ENCODE measurements at places on chromosomes 2 and 18. TPM values are rescaled to one million over a fixed set of nuclear protein-coding genes. Genes with fewer than 3 reads are reported as not detected.
A peak's percentile ranks its signal among the peaks of the same experiment; 100 is the strongest.

DNA sequence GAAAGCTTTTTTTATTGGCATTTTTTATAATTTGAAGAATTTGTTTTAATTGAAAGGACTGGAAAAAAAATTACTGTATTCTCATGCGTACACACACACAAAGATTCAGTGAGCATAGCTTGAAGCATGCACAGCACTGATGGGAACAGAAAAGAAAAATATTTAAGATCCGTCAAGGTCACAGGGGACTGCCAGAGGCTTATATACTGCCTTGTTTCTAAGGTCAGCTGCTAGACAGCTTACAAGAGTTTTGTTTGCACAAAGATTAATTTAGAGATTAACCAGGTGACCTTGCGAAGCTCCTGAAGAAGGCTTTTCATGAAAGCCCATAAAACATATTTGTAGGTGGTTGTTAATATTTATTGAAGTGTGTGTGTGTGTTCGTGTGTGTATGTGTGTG, 396.3 kb downstream of the TRIB2 start:
- no peak for DNase-seq

- DNase-seq: no peak
Observed at GRCh38 chr2:105721991-105722511, 22.7 kb upstream of the NCK2 start.

GRCh38 chr2:71210292-71210691, 16.6 kb downstream of the PAIP2B start:
- no peak for DNase-seq

DNA sequence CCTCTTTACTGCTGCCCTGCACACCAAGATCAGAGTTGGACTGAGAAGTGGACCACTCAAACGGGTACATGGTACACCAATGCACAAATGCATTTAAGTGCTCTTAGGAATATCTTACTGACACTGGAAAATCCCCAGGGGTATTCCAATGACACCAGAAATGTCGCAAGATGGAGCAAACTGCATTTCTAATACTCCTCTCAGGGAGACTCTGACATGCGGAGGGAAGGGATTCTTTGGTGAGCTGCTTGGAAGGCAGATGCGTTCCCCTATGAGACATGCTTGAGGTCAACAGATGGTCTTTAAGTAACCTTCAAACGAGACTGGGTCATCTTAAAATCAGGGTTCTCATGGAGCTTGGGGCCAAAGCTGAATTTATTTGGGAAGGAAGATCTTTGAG, 521.8 kb upstream of the TCF4 start:
- no peak for DNase-seq

GRCh38 chr2:119536211-119536610, 8.0 kb upstream of the CFAP221 start:
- DNase-seq: no peak

DNA sequence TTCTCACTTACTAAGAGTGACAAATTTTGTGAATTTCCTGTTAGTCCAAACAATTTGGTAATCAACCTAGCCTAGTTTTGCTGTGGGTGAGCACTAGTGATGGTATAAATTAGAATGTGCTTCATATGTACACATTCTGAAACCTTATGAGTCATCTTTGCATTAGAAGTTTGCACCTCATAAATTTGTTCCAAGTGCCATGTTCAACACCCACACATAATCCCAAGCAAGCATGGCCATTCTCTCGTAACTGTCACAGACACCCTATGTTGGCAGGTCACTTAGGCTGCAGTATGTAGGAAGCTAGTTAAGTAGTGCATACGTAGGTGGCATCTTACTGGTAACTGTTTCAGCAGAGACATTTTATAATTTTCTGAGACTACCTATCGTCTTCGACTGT, 46.9 kb downstream of the NAB1 start:
- DNase-seq: no peak

DNA sequence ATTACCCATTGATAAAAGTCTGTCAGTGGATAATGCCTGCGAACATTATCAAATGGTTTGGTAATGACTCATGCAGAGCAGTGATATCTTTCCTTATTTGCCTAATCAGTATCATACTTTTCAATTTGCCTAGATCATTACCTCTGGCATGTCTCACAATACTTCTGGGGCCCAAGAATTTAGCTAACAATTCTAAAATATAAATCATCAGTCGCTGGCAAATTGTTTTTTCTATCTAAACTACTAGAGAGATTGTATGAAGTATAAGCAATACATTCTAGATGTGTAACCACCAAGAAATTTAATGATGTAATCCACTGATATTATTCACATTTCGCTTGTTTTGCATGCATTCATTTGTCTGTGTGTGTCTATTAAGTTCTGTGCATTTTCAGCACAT, 191.2 kb upstream of the CDH19 start:
- no peak for DNase-seq

- DNase-seq: no peak
Observed at GRCh38 chr2:86238354-86238753, 39.1 kb downstream of the MRPL35 start.

DNA sequence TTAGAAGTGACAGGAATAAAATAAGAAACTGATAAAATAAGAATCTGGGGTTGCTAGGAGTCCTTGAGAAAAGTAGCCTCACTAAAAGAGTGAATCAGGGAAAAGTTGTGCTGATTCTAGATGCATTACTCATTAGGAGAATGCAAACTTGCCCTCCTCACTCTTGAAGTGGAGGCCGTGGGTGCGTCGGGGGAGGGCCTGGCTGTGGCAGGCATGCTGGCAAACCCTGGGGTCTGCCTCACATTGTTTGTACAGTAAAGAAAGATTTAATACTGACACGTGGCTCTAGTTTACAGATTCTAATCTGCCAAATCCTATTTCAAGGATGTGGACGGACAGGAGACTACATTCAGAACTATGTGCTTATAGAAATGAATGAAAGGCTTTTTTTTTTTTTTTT, 41.9 kb downstream of the TANC1 start:
- DNase-seq: no peak

DNA sequence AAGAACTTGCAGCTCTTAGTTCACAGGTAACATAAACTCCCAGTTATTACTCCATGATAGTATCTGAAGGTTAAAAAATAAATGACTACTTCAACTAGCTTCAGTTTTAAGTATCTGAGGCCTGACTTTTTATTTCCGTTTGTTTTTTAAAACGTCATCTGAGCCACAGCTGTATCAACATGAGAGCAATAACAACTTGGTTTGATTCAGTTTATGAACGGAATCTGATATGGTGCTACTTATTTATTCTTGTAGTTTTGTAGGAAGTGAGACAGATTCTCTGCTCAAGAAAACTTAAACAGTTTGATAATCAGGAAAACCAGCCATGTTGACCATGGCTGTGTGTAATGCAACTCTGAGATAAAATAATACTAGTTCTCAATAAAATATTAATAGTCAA, 34.9 kb downstream of the NAB1 start:
- no peak for DNase-seq

DNA sequence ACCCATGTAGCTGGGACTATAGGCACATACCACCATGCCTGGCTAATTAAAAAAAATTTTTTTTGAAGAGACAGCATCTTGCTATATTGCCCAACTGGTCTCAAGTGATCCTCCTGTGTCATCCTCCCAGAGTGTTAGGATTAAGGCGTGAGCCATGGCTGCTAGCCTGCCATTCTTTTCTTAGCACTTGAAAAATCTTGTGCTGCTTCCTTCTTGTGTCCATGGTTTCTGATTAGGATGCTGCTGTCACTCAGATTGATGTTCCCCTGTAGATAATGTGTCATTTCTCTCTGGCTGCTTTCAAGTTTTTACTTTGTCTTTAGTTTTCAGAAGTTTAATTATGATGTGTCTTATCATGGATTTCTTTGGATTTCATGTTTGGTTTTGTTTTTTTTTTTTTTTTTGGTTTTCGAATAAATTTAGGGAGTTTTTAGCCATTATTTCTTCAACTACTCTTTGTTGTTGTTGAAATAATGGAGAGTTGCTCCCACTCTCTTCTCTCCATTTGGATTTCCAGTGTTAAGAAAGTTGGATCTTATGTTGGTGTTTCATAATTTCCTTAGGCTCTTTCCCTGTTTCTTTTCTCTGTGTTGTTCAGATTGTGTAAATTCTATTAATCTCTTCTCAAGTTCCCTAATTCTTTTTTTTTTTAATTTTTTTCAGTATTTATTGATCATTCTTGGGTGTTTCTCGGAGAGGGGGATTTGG, 2.5 kb downstream of the ATP9B start:
- no peak for DNase-seq

DNA sequence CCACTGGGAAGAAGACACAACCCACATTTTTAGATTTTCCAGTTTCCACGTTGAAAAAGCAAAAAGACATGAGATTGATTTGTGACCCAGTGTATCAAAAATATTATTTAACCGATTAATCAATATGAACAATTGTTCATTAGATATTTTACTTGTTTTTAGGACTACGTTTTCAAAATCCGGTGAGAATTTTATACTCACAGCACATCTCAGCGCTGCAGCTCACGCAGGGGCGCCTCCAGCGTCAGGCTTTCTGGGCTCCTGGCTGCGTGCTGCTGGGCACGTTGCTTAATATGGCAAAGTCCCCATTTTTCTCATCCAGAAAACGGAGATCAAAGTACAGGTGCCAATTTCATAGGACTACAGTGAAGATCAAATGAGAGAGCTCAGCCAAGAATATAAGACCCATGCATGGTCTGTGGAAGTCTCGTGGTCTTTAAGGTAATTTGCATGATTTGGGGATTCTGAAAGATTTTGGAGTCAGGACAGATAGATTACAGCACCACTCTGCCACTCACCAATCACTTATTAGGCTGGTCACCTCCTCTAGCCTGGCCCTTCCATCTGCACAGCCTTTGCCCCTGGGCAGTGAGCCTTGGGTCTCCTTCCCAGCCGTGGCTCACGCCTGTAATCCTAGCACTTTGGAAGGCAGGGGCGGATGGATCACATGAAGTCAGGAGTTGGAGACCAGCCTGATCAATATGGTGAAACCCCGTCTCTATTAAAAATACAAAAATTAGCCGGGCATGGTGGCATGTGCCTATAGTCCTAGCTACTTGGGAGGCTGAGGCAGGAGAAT, 36.2 kb downstream of the PTPN18 start:
- no peak for DNase-seq

DNA sequence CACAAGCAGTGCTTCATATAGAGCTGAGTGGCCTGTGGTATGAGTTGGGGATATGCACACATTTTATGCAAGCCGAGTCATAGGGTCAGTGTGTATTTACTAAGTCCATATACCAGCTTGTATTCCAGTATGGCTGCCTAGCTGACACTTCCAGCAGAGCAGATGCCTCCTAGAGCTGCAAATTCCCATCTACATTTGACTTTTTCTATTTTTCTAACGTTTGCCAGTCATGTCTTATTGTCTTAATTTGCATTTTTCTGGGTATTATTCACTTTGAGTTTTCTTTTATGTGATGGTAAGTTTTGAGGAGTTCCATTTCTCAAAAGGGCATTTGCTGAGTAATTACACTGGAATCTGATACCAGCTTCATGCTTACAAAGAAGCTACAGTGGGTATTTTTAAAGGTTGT, 334.5 kb upstream of the CDH2 start:
- DNase-seq: no peak

- DNase-seq: no peak
Observed at GRCh38 chr2:24613154-24613814, 122.2 kb downstream of the NCOA1 start.

GRCh38 chr2:229674830-229675530, 39.4 kb downstream of the DNER start:
- no peak for DNase-seq

DNA sequence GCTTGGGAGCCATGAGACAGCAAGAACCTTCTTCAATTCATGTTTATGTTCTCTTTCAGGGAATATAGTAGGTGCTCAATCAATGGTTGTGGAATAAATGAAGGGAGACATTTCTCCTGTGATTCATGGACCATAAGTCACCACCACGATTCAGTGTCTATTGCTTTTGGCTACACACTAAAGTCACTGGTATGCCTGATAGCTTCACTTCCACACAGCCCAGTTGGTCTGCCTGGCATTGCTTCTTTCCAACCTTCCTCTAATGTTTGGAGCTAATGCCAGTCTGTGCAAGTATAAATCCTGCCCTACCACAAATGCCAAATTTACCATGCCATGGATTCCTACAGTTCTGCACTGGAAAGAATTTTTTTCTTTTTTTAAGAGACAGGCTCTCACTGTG, 1.3 kb upstream of the CXCR1 start:
- DNase-seq: no peak

- DNase-seq: no peak
Observed at GRCh38 chr2:51807229-51807628, 775.3 kb upstream of the NRXN1 start.

DNA sequence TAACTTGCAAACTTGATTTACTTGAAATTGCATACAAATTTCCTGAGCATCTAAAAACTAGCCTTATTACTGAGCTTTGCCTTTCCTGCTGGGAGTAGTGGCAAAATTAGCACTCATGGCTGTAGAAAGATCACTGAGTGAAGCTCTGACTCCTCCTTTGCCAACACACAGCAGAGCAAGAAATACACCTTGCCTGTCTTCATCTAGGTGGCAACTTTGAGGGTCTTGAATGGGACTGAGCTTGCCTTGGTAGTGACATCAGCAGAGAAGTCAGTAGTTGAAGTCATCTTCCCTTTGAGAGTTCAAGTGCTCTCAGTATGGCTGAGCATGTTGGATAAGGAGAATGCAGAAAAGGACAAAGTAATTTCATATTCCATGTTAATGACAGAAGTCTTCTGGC, 5.9 kb downstream of the RRM2 start:
- DNase-seq: no peak

- peak; percentile 85 for DNase-seq
Observed at GRCh38 chr2:110211938-110212858, at the start of gene MTLN. MTLN (minus strand) TSS chr2:110212547; CDS start chr2:110212525, 22 bp downstream.

DNA sequence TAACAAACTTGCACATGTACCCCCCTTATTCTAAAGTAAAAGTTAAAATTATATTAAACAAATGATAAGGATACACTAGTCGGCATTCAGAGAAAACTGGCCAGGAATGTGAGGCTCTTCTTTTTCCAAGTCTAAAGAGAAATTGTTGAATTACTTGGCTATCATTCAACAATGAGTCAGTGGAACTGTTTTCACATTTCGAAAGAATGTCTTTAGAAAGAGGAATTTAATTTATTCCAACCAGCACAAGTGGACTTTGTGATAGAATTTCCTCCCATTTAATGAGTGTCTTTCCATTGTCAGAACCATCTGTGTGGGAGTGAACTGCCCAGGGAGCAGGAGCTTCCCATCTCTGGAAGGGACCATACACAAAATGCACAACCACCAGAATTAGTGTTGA, 792.2 kb downstream of the EPHA4 start:
- DNase-seq: peak; percentile 51

DNA sequence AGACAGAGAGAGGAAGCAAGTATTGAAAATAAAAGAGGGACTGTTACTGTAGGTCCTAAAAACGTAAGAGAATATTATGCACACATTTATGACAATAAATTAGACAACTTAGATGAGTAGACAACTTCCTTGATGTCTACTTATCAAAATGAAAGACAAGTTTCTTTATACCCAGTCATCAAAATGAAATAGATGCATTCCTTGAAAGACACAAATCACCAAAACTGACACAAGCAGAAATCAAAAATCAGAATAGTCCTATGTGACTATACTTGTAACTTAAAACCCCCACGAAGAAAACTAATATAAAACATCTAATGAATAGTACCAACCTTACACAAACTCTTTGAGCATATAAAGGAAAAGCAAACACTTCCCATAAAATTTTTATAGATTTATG, 14.5 kb downstream of the RTN4 start:
- DNase-seq: no peak

CDH7 gene
- 0.62 TPM for total RNA-seq

REG3G gene
- not detected for total RNA-seq

DSG4 gene
- total RNA-seq: not detected

DOK6 gene
- 3.9 TPM for total RNA-seq

SH2D6 gene
- total RNA-seq: not detected

PSMG2 gene
- 46.8 TPM for total RNA-seq
